ENCODE measurements at places on chromosomes 2 and 18.
A peak's percentile ranks its signal among the peaks of the same experiment; 100 is the strongest.

DNA sequence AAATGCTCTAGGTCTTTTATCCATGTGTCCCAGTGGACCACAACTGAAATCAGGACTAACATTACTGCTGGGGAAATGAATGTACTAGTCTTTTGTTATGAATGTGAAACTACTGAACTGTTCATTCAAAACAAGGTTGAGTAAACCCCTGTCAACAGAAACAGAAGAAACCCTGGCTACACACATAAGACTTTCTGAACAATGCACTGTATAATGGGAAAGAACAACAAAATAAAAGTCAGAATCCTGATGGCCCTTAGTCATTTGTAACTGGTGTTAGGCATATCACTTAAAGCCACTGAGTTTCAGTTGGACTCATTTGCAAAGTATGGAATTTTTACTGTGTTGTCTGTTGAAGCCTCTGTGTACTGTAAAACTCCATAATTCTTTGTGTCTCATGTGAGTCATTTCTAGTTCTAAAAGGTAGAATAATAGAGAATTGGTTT is 77.0 kb upstream of the UBXN4 start:
- no peak for DNase-seq

- DNase-seq = no peak
Observed at GRCh38 chr2:1756456-1756855, 12.1 kb upstream of the PXDN start.

DNA sequence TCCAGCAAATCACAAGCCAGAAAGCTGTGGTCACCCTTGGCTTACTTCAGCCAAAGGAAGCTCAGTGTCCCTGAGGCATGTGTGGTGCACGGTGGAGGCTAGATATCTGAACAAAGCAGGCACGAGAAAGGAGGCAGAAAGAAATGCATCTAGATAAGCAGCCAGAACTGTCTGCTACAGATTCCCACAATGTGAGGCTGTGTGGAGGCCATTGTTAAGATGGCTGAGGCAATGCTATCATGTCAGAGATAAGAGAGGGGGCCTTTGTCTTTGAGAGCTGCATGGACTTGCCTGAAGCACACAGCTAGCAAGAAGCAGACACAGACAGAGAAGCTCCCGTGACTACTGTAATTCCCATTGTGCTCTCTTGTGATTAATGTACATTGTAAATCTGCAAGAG is 110.5 kb upstream of the LYPD6 start:
- no peak for DNase-seq

GRCh38 chr2:36705326-36706020 is 9.0 kb downstream of the VIT start:
- DNase-seq = no peak

DNA sequence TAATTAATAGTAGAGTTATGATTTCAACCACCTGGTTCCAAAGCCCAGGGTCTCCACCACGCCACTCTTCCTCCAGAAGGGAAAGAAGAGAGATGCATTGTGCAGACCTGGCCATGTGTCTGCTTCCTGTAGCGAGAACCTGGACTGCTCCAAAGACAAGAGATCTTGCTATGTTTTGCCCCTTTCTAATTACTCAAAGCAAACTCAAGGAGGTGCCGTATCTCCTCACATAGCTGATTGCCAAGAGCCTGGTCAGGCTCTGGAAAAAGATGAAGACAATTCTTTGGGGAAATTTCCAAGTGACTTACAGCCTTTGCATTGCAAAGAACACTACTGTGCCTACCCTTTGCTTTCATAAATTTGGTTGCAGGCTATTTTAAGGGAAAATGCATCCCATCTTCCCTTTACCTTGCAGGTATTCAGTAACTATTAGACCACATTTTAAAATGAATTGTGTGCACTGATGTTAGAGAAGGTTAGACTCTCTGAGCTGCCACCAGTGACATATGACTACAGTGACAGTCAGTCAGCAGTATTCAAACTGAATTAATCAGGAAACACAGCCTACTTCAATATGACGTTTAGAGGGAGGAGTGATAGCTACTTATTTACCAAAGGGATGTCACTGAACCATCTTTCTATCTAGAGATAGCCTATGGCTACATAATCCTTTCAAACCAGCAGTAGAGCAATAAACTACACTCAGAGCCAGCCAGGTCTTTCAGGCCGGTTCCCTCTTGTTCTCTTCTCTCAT is 842.1 kb upstream of the FANCL start:
- no peak for DNase-seq

DNA sequence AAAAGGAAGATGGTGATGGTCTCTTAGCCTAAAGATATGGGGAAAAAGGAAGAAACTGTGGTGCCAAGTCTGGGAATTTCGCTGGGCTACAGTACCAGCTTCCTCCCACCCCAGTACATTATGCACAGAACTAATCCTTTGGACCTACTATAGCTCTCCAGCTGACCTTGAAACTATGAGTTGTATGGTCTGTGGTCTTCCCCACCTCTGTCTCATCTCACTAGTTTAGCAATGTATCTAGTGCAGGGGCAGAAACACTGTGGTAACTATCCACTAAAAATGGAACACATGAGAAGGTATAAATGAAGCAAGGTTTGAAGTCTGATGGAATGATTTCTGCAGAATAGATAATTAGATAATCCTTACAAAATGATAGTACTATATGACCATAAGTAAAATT is 190.4 kb upstream of the CCDC150 start:
- DNase-seq = no peak

- DNase-seq = peak; percentile 90
Observed at GRCh38 chr2:42906557-42907411, 114.4 kb upstream of the HAAO start.

- DNase-seq = no peak
Observed at GRCh38 chr18:41353777-41354528, 601.1 kb upstream of the PIK3C3 start.

GRCh38 chr2:47485751-47486300 is 82.9 kb downstream of the MSH2 start:
- DNase-seq = no peak

GRCh38 chr2:233815861-233816260 is 37.7 kb downstream of the MROH2A start:
- DNase-seq = no peak
